ENCODE measurements at places on chromosomes 7 and 10. TPM values are rescaled to one million over a fixed set of nuclear protein-coding genes. Genes with fewer than 3 reads are reported as not detected.

The ZCCHC24 gene
- total RNA-seq = 3.1 TPM

The LSM8 gene
- 49.8 TPM for total RNA-seq

GRCh38 chr7:95229301-95229700, 95.0 kb downstream of the PON1 start:
- no peaks in the 10 kb centered on the region for H3K4me1 ChIP-seq
- no peak overlapping the region for H3K27ac ChIP-seq
- no peak for DNase-seq
- no peaks in the 10 kb centered on the region for H3K36me3 ChIP-seq
- H3K4me3 ChIP-seq = no peak overlapping the region

DNA sequence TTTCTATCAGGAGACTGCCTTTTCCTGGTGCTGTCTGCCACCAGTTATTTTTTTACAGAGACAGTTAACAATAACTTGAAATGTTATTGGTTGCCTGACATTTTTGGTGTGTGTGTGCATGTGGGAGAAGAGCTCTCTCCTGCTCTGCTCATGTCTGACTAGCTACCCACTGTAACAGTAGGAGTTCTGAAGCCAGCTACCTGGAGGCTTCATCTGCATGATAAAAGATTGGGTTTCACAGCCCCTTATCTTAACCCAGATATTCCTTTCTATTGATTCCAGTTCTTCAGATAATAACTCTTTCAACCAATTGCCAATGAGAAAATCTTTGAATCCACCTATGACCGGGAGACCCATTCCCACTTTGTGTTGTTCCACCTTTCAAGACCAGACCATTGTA, 237.4 kb upstream of the PPP1R3A start:
- H3K36me3 ChIP-seq = no peaks in the 10 kb centered on the region
- H3K4me1 ChIP-seq = no peaks in the 10 kb centered on the region
- no peak overlapping the region for H3K4me3 ChIP-seq
- no peak for DNase-seq

DNA sequence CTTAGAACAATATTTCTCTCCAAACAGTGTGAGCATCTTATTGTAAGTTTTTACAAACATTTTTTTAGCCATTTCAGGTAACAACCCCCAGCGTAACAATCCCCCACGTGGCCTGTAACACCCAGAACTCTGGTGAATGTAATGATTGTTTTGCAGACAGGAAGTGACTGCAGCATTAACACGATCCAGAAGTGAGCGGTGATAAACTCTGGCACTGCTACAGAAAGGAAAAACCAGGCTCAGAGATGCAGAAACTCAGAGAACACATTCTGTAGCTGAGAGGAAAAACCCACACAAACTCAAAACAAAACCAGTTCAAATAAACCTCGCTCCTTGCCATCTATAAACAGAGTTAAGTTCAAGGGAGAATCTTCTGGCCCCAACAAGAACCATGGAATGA, 285.7 kb downstream of the FGFR2 start:
- no peak overlapping the region for H3K27ac ChIP-seq
- no peaks in the 10 kb centered on the region for H3K36me3 ChIP-seq
- no peaks in the 10 kb centered on the region for H3K27me3 ChIP-seq
- H3K4me3 ChIP-seq = no peak overlapping the region

GRCh38 chr7:151756076-151756731, 120.7 kb downstream of the PRKAG2 start:
- DNase-seq = peak; percentile 86
- H3K36me3 ChIP-seq = no peaks in the 10 kb centered on the region
- peaks cover 23% of the 10 kb centered on the region for H3K4me1 ChIP-seq

DNA sequence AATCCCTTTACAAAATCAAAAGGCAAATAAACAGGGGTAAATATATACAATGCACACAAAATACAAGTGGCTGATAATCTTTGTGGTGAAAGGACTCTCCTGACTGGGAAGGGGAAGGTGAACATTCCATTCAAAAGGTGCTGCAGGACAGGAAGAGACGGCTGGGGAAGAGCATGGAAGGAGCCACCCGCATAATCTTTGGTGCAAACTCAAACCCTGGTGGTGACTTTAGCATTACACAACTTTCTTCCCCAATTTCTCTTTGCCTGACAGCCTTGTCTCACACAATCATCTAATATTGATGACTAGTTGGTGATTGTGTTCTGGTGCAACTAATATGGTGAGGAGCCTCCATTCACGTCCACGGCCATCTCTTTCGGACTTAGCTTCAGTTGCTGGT, 117.0 kb upstream of the EGFR start:
- no peak for DNase-seq
- H3K4me1 ChIP-seq = no peaks in the 10 kb centered on the region
- H3K27me3 ChIP-seq = no peaks in the 10 kb centered on the region
- H3K4me3 ChIP-seq = no peak overlapping the region

GRCh38 chr10:73209705-73210104, 37.4 kb downstream of the DNAJC9 start:
- peaks cover 16% of the 10 kb centered on the region for H3K36me3 ChIP-seq
- no peak for DNase-seq
- no peak overlapping the region for H3K4me3 ChIP-seq
- no peaks in the 10 kb centered on the region for H3K4me1 ChIP-seq
- H3K27me3 ChIP-seq = no peaks in the 10 kb centered on the region

DNA sequence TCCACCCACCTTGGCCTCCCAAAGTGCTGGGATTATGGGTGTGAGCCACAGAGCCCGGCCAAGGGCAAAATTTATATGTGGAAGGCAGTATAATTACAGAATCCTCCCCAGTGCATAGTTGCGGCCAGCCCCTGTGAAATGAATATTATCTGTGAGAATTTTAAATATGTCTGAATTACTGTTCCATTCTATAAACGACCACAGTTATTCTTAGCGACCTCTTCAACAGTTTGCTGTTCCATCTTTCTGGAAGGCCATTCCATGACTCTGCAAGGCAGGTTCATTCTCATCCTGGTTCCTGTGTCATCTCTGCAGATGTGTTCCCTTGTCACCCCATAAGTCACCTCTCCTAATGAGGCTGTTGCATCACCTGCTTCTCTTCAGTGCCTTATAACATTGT, 90.7 kb downstream of the CCDC3 start:
- H3K27ac ChIP-seq = no peak overlapping the region
- no peak for DNase-seq
- no peaks in the 10 kb centered on the region for H3K36me3 ChIP-seq
- no peak overlapping the region for H3K4me3 ChIP-seq
- H3K27me3 ChIP-seq = peaks cover 15% of the 10 kb centered on the region

GRCh38 chr10:78628976-78629375, 439.8 kb upstream of the ZMIZ1 start:
- H3K27ac ChIP-seq = no peak overlapping the region
- no peak overlapping the region for H3K4me3 ChIP-seq
- no peaks in the 10 kb centered on the region for H3K36me3 ChIP-seq
- DNase-seq = no peak
- H3K4me1 ChIP-seq = peaks cover 3% of the 10 kb centered on the region
- peaks cover 21% of the 10 kb centered on the region for H3K27me3 ChIP-seq
